ENCODE measurements at places on chromosomes 3 and 15.

DNA sequence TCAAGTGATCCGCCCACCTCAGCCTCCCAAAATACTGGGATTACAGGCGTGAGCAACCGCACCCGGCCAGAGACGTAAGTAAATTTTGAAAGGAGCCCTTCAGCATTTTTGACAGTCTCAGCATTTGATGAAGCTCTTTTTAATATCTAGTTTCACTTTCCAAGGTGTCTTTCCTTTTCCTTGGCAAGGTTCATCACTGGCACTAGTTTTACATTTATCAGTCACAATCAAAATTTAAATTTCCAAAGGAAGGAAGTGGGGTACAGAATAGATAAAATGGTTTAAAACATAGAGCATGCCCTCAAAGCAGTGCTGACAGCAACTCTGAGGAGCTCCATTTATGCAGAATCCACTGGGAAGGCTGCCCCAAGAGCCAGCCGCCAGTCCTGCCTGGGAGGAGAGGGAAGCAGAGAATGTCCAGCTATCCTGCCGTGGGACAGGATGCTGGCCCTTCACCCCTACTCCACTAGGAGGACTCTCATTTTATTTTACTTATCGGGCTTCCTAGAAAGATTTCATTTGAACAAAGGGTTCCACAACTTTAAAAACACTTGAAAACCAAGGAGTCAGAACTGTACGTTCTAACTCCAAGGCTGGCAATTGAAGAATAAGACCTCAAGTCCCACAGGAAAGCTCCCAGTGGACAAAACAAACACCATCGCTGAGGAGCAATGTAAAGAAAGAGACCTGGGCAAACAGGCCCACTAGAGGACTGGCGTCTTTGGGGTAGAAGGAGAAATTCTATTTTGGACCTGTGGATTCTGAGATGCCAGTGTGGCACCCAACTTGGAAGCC, 9.9 kb downstream of the SFMBT1 start:
- DNase-seq = no peak

GRCh38 chr3:145089337-145089736, 1071.6 kb downstream of the PLOD2 start:
- no peak for DNase-seq

- DNase-seq = no peak
Observed at GRCh38 chr15:38551720-38552648, 12.6 kb downstream of the RASGRP1 start.

GRCh38 chr15:67022587-67023105, 42.8 kb upstream of the SMAD3 start:
- no peak for DNase-seq

DNA sequence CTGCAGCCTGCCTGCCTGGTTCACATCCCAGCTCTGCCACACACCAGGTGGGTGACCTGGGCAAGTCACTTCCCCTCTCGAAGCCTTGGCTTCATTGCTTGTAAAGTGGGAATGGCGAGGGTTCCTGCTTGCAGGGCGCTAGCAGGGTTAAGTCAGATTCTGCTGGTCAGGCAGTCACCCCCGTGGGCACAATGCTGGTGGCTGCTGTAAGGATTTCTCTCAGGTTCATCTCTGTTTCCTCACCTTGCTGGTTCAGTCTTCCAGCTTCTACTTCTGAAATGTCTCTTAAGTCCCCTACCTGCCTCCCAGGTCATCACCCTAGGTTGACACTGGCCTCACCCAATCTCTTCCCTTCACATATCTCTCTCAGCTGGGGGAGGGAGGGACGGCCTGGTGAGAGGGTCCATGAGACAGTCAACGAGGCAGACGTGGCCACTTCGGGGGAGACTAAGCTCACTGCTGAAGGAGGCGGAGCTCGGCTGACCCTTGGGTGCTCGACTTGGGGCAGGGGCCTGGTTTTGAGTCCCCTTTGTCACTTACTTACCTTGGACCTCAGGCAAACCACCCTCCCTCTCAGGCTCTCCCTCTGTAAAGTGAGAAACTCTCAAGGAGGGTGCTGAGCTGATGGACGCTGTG, 11.5 kb downstream of the CTSH start:
- DNase-seq = no peak

GRCh38 chr3:15313461-15313860, 18.9 kb downstream of the SH3BP5 start:
- DNase-seq = no peak

- no peak for DNase-seq
Observed at GRCh38 chr15:39735120-39735717, 47.4 kb downstream of the FSIP1 start.

- peak; percentile 1 for DNase-seq
Observed at GRCh38 chr3:191373327-191373726, 43.0 kb upstream of the UTS2B start.

GRCh38 chr15:62378772-62379498, 213.8 kb upstream of the C2CD4B start:
- DNase-seq = no peak

- no peak for DNase-seq
Observed at GRCh38 chr15:66954601-66955000, 110.8 kb upstream of the SMAD3 start.

- DNase-seq = peak; percentile 40
Observed at GRCh38 chr15:74322558-74323180, 44.8 kb downstream of the CYP11A1 start.

- DNase-seq = no peak
Observed at GRCh38 chr3:8604988-8605387, 39.6 kb downstream of the SSUH2 start.

Measured in RCC 7860 (cell line).